Ovary (tissue), 10 donors: ENCODE measurements at places on chromosomes 2 and 18. TPM values are rescaled to one million over a fixed set of nuclear protein-coding genes. Genes with fewer than 3 reads are reported as not detected.

- no peak for DNase-seq
Observed at GRCh38 chr2:119142824-119143223, 15.7 kb downstream of the C1QL2 start.

- DNase-seq, result no peak
Observed at GRCh38 chr2:59713577-59713976, 839.9 kb downstream of the BCL11A start.

GRCh38 chr2:40431600-40431955, 20.3 kb downstream of the SLC8A1 start:
- no peak for DNase-seq

DNA sequence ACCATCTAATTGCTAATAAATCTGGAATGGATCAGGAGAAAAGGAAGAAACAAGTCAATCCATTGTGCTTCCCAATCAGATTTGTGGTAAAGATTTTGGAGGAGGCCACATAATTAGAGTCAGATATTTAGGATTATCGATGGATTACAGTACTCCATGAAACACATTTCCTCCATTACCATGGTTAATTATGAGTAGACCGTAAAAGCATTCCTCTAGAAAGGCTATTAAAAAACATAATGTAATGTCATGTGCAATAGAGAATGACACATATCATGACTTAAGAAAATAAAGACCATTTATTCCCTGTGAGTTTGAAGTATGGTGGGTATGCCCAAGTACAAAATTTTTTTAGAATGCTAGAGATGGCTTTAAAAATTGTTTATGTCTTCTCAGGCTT, 96.1 kb downstream of the ITGA4 start:
- DNase-seq, result no peak

GRCh38 chr18:70461323-70462077, 172.7 kb downstream of the SOCS6 start:
- no peak for DNase-seq

GRCh38 chr2:199743415-199744120, 107.4 kb downstream of the FTCDNL1 start:
- no peak for DNase-seq

The FAHD2B gene
- total RNA-seq, result 16.1 TPM

- DNase-seq, result no peak
Observed at GRCh38 chr2:36713310-36713709, 16.8 kb downstream of the VIT start.

The CERKL gene
- total RNA-seq, result not detected
